ENCODE measurements at places on chromosomes 1 and 21.

GRCh38 chr1:180370597-180370996, 131.8 kb downstream of the ACBD6 start:
- DNase-seq = no peak

DNA sequence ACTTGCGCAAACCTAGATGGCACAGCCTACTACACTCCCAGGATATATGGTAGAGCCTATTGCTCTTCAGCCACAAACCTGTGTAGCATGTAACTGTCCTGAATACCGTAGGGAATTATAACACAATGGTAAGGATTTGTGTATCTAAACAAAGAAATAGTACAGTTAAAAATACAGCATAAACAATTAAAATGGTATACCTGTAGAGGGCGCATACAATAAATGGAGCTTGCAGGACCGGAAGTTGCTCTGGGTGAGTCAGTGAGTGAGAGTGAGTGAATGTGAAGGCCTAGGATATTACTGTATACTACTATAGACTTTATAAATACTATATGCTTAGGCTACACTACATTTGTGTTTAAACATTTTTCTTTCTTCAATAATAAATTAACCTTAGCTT, 99.3 kb downstream of the PLD5 start:
- DNase-seq = no peak

DNA sequence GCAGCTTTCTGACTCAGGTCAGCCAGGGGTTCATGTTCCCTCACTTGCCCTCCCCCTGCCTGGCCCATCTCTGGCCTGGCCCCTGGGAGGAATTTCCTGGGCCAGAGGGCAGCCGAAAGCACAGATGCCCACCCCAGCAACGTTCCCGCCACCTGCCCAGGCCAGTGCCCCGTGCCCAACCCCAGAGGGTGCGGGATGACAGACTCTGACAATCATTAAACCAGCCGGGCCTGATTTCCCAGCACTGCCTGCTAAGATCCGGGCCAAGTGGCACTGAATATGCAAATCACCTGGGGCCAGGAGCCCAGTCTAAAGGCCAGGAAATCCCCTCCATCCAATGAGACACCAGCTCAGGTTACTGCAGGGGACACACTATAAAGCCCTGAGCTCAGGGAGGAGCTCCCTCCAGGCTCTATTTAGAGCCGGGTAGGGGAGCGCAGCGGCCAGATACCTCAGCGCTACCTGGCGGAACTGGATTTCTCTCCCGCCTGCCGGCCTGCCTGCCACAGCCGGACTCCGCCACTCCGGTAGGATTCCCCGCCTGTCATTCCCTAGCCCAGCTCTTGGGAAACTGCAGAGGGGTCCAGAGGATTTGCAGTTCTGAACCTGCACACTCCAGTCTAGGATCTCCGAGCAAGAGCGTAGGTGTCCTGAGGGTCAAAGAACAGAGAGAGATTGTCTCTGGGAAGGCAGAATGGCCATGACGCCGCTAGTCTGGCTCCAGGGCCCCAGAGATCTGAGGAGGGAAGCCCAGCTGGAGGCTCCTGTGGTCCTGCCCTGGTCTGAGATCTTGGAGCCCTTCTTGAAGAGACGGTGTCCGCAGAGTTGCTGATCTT, at the start of gene ELF3:
Gene ELF3 (plus strand): TSS at position 408 of the 836 bp plus-strand sequence. CDS start 550 bp downstream, outside the sequence.
- DNase-seq = peak; percentile 90

DNA sequence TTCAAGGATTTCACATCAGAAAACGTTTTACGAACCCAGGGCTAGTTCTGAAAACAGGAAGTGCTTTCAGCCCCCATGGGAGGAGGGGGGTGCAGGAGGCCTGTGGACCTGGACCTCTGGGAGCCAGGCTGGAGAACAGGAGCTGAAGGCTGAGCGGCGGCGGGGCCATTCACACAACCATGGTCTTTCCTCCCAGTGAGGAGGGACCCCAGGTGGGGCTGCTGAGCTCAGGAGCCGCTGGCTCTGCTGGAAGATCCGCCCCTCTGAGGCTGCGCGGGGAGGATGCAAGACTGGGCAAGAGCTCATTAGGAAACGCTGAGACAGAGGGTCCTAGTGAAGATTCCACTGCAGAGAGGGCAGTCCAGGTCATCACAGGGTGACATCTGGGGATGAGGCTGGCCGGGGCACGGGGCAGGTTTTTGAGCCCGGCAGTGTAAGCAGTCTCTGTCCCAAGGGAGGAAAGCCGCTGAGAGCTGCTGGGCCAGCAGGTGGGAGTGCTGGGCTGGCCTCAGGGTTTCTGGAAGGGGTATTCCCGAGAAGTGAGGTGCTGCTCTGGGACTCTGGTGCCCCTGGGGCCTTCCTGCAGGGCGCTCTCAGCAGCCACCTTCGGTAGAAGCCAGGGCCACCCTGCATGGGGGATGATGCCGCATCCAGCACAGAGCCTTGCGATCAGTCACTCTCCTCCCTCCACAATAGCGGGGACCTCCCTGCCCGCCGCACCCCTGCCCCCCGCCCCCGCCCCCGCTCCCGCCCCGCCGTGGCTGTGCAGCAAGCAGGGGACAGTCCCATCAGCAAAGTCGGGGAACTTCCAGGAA, 7.5 kb downstream of the MX2 start:
- no peak for DNase-seq

DNA sequence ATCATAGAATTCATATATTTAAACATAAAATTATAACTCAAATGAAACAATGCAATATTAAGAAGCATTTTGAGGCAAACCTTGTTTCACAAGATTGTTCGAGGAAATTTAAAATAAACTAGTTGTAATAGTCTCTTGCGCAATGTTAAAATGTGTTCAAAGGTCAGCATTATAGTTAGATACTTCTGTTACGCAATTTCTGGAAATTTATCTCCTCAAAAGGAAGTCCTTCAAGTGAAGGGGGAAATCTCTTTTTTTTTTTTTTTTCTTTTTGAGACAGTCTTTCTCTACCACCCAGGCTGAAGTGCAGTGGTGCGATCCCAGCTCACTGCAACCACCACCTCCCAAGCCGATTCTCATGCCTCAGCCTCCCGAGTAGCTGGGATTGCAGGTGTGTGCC, 52.1 kb downstream of the FMO4 start:
- DNase-seq = no peak

GRCh38 chr1:159916242-159917051, 8.9 kb downstream of the TAGLN2 start:
- DNase-seq = no peak

- no peak for DNase-seq
Observed at GRCh38 chr1:181438013-181438412, 45.3 kb upstream of the CACNA1E start.

- DNase-seq = peak; percentile 49
Observed at GRCh38 chr1:151197863-151198253, 494 bp upstream of the PIP5K1A start.

- DNase-seq = peak; percentile 6
Observed at GRCh38 chr1:244836135-244836521, 670 bp downstream of the COX20 start.

DNA sequence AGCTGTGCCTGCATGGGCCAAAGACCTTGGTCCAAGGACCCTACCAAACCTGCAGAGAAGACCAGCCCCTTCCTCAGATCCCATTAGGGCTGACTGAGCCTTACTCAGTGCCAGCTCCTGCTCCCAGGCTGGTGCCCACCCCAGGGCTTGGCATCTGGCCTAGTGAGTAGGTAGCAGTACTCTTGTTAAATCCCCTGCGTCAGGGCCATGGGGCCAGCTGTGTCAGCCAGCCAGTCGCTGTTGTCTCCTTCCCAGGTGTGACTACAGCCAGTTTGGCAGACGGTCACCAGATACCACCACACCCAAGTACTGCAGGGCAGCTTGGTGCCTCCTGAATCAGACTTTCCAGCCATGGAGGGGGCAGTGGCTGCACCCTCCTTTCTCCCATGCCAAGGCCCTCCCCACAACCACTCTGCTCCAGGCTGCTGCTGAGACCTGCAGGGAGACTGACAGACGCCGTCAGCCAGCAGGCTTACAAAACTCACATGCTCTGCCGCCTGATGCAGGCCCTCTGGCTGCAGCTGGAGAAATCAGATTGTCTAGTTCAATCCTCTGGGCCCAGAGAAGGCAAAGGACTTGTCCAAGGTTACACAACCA, 3.0 kb downstream of the TENT5B start:
- DNase-seq = no peak

GRCh38 chr21:36162631-36163030, 6.0 kb downstream of the DOP1B start:
- no peak for DNase-seq

- DNase-seq = no peak
Observed at GRCh38 chr1:61263905-61264824, 181.8 kb downstream of the NFIA start.

GRCh38 chr1:186643614-186644013, 36.6 kb downstream of the PTGS2 start:
- DNase-seq = no peak

DNA sequence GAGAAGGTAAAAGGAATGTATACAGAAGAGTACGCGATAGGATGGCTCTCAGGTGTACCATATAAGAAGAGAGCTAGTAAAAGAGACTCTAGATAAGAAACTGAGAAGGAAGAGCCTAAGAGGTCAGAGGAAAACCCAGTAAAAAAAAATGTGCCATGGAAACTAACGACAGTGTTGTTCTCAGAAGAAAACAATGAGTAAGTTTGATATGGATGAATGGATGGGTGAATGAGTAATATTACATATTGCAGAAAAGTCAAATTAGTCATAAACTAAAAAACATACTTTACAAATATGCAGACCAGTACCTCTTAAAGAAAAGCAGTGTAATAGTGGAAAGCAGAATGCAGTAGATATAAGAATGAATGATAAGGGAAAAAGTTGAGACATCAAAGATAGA, 316.2 kb downstream of the HMCN1 start:
- no peak for DNase-seq

DNA sequence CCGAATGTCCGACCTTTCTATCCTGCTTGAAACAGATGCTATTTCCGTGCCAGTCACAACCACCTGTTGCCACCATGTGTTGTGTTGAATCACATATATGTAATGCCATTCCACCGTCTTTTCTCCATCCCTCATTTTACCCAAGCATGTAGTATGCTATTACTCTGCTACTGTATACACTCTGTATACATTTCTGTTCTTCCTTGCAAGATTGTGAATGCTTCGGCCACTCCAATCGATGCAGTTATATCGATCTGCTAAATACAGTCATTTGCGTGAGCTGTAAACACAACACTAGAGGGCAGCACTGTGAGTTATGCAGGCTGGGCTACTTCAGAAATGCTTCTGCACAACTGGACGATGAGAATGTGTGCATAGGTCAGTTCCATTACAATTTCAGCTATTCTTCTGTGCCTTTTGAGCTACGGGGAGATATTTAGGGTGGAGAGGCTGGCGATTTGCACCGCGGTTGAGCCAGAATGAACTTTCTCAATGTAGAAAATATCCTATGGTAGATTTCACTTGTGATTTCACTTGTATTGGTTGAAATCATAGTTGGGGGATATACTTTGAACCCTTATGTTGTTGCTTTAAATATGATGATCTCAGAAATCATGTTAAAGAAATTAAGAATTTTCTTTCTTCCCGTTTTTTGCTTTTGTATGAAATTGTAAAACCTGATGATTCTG, 289.8 kb downstream of the NTNG1 start:
- no peak for DNase-seq

DNA sequence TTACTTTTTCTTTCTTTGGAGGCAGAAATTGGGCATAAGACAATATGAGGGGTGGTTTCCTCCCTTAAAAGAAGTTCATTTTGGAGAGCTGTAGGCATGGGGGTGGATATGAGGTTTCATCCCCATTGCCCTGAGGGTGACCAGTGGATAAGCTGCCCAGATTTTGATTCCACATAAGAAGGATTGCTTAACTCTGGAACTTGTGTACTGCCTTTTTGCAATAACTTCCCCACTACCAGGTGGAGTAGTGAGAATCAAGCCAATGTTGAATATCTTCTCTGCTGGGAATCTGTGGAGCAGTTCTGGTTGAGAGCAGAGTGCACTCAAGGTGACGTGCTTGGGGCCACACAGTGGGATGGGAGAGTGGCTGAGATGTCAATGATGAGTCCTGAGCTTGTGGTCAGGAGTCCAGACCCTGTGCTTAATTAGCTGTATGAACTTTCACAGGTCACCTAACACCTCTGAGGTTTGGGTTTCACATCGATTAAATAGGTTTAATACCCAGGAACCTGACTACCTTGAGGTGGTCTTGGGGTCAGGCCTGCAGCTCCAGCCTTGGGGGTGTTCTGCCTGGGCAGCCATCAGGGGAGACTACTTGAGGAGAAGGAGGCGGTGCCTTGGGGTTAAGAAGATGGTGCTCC, 152.9 kb downstream of the FCRL5 start:
- DNase-seq = no peak

GRCh38 chr1:39943471-39944290, 11.3 kb upstream of the MFSD2A start:
- DNase-seq = no peak

- DNase-seq = no peak
Observed at GRCh38 chr21:35525443-35525842, 476.3 kb upstream of the RUNX1 start.

- DNase-seq = no peak
Observed at GRCh38 chr1:40690771-40691537, 550 bp upstream of the NFYC start.

DNA sequence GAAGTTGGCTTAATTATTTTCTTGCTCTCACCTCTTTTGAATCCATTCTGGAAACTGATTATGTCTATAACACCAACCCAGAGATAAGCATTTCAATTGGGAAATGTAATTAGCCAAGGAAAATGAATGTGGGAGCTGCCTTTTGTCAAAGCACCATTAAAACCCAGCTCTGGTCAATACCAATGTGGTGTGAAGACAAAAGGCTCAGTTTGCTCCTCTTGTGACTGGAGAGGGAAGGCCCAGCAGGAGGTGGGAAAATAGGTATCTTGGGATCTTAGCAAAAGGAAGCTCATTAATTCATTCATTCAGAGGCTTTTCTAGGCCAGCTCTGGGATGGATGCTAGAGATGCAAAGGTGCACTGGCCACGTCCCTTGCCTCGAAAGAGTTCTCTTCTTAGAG, 75.0 kb upstream of the SELENON start:
- no peak for DNase-seq

DNA sequence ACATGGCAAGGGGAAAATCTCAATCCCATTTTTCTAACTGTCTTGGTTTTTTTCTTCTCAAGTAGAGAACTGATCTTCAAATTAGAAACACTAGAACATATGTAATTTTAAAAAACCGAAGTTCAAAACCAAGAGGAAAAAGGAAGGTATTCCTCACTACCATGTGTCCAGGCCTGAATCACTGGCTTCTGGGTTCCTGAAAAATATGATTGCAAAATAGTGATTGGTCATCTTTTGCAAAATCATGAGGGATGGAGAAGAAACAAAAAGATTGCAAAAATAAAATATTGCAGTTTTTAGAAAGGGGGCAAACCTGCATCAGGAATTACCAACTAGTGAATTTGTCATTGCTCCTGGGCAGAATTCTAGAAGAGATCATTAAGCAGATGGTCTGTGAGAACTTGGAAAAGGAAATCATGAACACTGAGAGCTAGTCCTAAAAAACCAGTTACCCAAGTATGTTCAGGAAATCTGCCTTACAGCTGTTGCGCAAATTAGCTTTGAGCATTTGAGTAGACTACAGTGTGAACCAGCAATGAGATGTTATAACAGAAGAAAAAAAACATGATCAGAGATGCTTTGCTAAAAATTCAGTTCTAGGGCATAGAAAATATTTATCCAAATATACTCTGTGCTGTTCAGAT, 49.4 kb downstream of the SPATA46 start:
- no peak for DNase-seq

GRCh38 chr1:185541871-185542301, 192.3 kb upstream of the HMCN1 start:
- DNase-seq = no peak

All from SHP77 (cell line).